SHP77 (cell line): ENCODE measurements at places on chromosomes 11 and 22.

DNA sequence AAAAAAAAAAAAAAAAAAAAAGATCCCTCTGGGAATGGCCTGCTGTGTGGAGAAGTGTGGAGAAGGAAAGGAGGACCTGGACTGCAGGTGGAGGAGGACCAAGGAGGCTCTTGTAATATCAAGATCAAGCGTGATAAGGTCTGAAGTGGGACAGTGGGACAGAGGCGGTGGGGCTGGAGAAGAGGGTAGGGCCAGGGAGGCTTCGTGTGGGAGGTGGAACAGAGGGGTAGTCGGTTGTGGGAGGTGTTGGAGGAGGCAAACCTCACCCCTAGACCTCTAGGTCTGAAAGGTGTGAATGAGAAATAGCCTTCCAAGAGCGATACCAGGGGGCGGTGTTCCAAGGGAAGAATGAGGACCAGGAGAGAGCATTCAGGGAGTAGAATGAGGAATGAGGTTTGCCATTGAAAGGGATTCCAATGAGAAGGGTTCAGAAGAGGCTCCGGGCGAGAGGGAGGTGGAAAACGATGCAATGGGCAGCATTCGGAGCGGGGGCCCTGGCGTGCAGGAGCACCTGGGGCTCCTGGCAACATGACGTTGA, 44.2 kb downstream of the MCHR1 start:
- no peak for DNase-seq

DNA sequence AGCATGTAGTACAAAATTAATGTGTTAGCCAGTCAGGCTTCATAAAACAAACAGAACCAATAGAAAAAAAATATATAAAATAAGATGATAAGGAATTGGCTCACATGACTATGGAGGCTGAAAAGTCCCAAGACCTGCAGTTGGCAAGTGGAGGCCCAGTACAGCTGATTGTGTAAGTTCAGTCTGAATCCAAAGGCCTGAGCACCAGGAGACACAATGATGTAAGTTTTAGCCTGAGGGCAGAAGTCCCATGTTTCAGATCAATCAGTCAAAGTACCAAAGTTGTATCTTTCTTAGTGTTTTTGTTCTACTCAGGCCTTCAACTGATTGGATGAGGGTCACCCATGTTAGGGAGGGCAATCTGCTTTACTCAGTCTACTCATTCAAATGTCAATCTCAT, 14.3 kb upstream of the OR10D3 start:
- DNase-seq, result no peak

- no peak for DNase-seq
These were observed 11.3 kb downstream of the GGTLC2 start for GRCh38 chr22:22655452-22656290.

- no peak for DNase-seq
These were observed 27.0 kb downstream of the GDPD5 start for GRCh38 chr11:75498556-75499255.

DNA sequence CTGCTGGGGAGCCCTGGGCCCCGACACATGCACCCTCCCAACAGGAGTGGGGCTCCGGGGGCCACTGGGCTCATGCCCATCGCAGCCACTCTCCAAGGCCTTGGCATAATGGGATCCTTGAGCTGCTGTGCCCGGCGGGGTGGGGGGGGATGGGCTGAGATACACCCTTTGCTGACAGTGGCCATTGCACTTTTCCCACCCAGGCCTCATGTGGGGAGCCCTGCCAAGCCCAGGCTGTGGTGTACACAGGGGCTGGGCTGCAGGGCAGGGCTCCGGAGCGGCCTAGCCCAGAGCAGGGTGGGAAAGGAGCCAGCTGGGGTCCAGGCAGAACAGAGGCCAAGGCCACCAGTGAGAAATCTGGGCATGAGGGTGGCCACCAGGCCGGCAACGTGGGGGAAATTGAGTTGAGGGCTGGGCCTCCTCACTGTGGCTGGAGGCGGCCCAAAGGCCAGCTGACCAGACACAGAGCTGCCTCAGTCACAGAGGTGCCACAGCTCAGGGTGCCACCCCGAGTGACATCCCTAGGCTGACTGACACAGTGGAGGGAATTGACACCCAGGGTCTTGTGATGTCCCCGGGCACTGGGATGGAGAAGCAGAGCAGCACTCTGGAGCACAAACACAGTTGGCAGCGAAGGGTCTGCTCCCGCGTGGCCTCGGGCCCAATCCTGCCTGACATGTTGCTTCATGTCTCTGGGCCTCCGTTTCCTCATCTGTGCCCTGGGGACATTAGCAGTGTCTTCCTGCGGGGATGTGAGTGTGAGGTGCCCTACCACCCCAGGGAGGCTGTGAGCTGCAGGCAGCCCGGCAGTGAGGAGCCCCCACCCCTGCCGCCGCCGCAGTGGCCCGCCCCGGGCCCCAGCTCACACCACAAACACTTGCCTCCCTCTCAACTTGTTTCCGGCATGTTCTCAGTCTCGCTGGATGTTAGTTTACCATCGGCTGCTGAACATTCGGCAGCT, 30.4 kb downstream of the RTN4R start:
- DNase-seq, result no peak

DNA sequence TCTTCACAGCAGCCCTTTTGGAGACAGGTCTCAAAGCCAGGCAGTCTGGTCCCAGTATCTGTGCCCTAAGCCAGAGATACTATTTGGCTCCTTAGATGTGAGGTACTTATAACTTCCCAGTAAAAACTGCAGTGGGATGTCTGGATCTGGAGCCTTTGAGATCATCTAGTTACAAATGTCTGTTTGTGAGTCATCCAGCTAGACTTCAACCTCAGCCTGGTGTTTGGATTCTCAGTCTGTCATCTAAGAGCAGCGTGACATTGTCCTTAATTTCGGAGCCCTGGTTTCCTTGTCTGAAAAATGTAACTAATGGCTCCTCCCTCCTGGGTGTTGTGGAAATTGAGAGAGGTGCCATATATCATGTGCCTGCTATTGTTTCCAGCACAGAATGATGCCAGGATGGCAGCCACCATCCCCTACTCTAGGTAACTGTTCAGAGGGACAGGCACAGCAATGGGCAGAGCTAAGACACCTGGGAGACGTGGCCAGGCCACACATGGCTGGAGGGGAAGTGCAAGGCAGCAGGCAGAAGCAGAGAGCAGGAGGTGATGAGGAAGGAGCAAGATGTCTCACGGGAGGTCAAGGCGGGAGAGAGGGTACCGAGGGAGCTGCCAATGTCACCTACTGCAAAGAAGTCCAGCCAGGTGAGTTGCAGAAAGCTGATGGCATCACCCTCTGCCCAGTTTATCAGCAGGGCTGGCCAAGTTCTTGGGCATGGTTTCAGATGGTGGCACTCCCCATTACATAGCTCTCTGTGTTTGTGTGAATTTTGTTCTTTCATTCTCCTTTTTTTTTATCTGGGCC, 20.6 kb upstream of the ST3GAL4 start:
- DNase-seq, result no peak

DNA sequence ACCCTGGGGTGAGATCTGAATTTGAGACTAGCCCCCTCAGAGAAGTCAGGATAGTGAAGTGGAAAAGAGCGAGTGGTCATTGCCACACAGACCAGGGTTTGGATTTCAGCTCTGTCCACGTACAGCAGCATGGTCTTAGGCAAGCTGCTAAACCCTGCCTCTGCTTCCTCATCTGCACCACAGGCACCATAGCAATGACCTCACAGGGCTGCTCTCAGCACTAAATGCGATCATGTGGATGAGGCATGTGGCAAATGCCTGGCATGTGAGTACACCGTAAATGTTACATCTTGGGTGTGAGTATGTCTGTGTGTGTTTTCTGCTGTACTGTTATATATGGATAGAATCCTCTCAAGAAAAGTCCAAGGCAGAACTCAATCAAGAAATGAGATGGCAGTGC, 15.8 kb downstream of the NAV2 start:
- DNase-seq, result no peak

DNA sequence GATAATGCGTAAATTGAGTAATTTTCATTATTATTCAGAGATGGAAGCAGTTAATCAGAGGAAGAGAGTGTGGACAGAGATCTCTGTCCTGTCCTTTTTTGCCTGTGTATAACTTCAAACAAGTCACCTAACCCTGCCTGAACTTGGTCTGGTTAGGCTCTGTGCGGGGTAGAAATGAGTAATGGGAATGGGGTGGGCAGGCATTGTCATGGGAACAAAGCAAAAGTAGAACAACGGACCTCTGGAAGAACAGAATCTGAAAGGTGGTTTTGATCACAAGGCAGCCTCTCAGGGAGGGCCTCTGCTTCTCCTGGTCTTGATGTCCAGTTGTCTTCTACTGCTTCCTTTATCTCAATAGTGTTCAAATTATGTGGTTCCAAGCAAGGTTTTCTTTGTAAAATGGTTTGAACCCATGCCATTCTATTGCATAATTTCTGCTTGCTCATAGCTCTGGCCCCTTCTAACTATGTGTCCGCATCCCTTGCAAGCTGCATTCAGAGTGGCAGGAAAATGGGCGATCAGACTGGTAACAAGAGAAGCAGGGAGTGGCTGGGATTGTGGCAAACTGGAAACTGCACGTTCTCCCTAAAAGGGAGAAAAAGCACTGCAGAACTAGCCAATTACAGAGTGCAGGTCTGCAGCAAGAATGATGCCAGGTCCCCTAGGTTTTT, 76.1 kb downstream of the PRR5L start:
- no peak for DNase-seq

GRCh38 chr22:45804986-45805325, 133.3 kb downstream of the ATXN10 start:
- DNase-seq, result no peak

DNA sequence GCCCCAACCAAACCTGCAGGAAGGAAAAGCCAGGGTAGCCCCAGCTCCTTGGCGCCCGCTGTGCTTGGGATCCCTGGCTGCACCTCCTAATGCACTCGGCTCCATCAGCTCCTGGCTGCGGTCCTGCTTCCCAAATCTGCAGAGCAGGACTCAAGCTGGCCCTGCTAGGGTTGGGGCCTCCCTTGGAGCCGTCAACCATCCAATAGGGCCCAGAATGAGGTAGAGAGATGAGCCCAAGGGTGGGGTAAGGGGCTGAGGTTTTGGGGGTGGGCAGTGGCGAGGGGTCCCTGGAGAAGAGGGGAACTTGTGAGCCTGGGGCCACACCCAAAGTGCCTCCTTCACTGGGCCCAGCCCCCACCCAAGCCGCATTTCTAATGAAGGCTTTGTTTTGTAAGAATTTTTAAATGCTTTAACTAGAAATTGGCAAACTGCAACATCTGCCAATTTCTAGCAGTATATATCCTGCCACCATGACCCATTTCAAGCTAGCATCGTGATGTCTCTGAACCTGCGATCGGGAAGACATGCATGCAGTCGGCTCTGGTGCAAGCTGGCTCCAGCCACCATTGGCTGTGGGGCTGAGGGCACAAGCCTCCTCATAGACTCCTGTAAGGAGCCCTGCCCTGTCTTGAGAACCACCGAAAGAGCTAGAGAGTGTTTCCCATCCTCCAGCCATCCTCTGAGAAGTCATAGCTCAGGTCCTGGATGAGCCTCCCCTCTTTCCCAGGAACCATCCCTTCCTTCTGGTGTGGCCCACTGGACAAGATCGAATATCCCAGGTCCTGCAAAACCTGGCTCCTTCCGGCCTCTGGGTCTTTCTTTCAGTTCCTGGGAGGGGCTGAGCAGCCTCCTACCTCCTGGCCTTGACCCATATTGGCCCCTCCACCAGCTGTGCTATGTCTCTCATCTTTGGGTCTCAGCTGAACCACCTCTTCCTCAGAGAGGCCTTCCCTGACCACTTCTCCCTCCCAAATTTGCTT, 15.5 kb downstream of the C1QTNF6 start:
- no peak for DNase-seq

DNA sequence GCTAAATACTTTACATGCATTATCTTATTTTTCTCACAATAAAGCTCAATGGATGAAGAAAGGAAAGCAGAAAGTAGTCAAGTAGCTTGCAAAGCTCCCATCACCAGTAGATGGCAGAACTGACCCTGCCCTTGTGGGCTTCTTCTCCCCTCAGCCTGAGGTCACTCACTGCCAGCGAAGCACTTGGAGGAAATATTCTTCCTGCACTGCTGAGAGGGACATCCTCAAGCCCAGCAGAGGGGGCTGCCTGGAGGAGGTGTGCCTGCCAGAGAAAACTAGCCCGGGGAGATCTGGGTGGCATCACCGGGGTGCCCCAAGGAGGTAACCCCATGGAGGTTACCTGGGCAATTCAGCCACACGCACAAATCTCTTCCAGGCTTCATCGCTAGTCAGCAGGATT, 6.6 kb downstream of the APOL4 start:
- DNase-seq, result peak; percentile 37

GRCh38 chr11:10930972-10931760, 73.3 kb upstream of the ZBED5 start:
- no peak for DNase-seq

GRCh38 chr22:43128116-43128515, 15.1 kb downstream of the MCAT start:
- DNase-seq, result no peak

- no peak for DNase-seq
These were observed 3.8 kb downstream of the CPT1A start for GRCh38 chr11:68837583-68838571.

DNA sequence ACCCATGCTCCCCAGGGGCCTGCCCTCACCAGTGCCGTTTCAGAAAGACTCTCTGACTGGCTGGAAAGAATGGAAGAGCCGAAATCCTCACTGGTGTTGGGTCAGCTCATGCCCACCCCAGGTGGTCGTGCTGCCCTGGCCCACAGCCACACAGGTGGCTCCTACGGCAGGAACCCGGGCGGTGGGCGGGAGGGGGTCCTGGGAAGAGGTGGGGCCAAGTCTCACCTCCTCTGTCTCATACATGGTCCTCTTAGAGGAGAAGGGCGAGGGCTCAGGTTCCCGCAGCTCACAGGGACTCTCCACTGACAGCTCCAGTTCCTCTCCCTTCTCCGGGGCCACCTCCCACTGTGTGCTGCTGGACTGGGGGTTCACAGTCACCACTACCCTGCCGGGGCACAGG, 8.2 kb downstream of the ATG2A start:
- DNase-seq, result no peak
